ENCODE measurements at places on chromosomes 3 and 15. TPM values are rescaled to one million over a fixed set of nuclear protein-coding genes. Genes with fewer than 3 reads are reported as not detected.
A peak's percentile ranks its signal among the peaks of the same experiment; 100 is the strongest.

ISL2 gene
- polyA plus RNA-seq = not detected

DNA sequence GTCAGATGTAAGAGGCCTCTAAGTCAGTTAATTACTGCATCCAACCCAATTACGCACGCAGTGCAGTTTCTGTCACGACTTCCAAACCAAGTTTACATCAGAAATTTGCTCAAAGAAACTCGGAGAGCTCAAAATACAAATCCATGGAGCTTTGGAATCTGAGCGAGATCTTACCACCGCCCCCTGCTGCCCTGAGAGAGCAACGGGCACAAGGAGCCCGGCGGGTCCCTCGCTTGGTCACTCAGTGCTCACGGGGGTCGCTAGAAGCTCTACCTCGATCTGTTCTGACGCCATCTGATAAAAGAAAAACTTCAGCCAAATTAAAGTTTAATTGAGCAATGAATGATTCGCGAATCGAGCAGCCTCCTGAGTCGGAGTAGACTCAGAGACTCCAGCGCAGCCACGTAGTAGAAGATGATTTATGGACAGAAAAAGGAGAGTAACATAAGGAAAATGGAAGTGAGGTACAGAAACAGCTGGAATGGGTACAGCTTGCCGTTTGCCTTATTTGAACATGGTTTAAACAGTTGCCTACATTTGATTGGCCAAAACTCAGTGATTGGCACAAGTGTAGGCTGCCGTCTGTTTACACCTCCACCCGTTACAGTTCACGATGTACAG is 232.7 kb upstream of the ATP10A start:
- DNase-seq = no peak
- no peak overlapping the region for H3K27ac ChIP-seq
- no peak overlapping the region for H3K4me3 ChIP-seq
- no peaks in the 10 kb centered on the region for H3K27me3 ChIP-seq
- no peaks in the 10 kb centered on the region for H3K36me3 ChIP-seq

PRR20G gene
- not detected for polyA plus RNA-seq

DNA sequence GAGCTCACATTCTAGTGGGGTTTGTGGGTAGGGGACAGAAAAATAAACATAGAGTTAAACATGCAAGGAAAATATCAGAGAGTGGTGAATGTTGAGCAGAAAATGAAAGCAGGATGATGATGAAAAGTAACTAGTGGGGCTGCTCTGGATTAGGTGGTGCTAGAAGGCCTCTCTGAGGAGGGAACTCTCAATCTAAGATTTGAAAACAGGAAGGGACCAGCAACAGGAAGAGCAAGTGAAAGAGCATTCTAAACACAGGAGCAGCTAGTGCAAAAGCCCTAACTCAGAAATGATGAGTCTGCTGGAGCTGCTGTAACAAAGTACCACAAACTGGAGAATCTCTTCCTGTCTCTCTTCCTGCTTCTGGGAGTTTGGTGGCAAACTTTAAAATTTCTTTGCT is 468.6 kb upstream of the AGTR1 start:
- H3K27ac ChIP-seq = no peak overlapping the region
- H3K36me3 ChIP-seq = no peaks in the 10 kb centered on the region
- no peak overlapping the region for H3K4me3 ChIP-seq
- no peaks in the 10 kb centered on the region for H3K27me3 ChIP-seq

DNA sequence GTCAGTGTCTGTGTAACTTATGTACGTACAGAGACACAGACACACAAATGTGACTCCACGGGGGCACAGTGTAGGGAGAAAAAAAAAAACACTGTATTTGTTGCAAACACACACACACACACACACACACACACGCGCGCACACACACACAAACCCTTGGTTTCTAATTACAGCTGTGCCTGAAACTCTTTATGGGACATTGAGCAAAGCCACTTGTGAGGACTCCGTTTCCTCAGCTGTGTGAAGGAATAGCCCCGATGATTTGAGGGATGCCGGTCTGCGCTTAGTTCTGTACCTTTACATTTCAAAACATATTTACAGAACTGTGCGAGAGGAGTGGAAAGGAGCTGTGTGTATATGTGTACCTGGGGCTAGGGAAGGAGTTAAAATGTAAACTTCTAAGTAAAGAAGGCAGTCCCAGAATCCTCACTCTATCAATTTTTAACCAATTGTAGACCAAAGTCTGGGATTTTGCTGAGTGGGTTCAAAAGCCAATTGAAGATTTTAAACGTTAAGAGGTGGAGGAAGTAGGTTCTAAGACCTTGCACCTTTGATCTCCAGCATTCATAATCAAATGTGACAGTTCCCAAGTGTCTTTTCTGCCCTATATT is 5.3 kb upstream of the BCL6 start:
- H3K36me3 ChIP-seq = no peaks in the 10 kb centered on the region
- no peaks in the 10 kb centered on the region for H3K27me3 ChIP-seq
- H3K27ac ChIP-seq = no peak overlapping the region
- peaks cover 6% of the 10 kb centered on the region for H3K4me1 ChIP-seq
- no peak for DNase-seq

ST6GAL1 gene
- 11.8 TPM for polyA plus RNA-seq

FOXL2 gene
- not detected for polyA plus RNA-seq

DNA sequence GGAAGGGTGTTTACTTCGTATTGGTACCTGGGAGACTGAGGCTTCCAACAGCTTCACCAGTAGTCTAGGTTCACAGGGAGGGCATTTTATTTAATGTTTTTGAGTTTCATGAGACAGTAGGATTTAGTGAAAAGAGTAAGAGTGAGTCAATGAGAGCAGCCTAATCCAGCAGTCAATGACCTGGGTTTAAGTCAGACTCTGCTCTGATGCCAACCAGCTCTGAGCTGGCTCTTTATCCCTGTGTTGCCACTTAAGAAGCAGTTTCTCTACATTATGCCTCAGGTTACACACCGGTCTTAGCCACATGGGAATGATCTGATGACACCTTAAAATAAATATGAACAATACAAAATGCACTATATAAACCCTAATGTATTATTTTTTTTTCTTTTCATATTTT is 59.4 kb upstream of the KCNMB2 start:
- H3K4me3 ChIP-seq = no peak overlapping the region
- no peak for DNase-seq
- no peaks in the 10 kb centered on the region for H3K4me1 ChIP-seq

MYNN gene
- 10.6 TPM for polyA plus RNA-seq

GRCh38 chr15:56936929-56937328 is 18.5 kb downstream of the TCF12 start:
- no peaks in the 10 kb centered on the region for H3K27me3 ChIP-seq
- H3K27ac ChIP-seq = no peak overlapping the region
- no peak overlapping the region for H3K4me3 ChIP-seq
- H3K4me1 ChIP-seq = peaks cover 2% of the 10 kb centered on the region

MYH15 gene
- 0.05 TPM for polyA plus RNA-seq

SCAANT1 gene
- polyA plus RNA-seq = not detected

GRCh38 chr3:127585813-127586413 is 4.6 kb downstream of the TPRA1 start:
- H3K4me3 ChIP-seq = no peak overlapping the region
- no peaks in the 10 kb centered on the region for H3K27me3 ChIP-seq
- H3K4me1 ChIP-seq = no peaks in the 10 kb centered on the region
- H3K27ac ChIP-seq = no peak overlapping the region
- no peak for DNase-seq

DNA sequence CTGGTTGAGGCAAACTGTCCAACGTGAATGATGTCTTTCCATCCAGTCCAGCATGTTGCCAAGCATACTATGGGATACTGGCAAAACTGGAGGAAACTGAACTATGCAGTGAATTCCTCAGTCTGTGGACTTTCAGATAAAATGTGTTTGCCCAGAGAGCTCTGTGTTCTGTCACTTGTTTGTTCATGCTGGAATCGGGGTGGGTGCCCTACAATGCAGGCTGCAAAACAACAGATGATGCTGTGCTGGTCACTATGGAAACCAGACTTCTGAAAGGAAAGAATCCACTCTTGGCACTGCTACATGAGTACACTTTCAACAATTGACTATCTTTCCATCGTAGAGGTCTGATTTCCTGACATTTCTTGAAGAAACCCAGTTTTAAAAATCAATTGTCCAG is 272.5 kb upstream of the ARHGEF26 start:
- H3K27ac ChIP-seq = no peak overlapping the region
- no peak overlapping the region for H3K4me3 ChIP-seq
- H3K4me1 ChIP-seq = no peaks in the 10 kb centered on the region

DNA sequence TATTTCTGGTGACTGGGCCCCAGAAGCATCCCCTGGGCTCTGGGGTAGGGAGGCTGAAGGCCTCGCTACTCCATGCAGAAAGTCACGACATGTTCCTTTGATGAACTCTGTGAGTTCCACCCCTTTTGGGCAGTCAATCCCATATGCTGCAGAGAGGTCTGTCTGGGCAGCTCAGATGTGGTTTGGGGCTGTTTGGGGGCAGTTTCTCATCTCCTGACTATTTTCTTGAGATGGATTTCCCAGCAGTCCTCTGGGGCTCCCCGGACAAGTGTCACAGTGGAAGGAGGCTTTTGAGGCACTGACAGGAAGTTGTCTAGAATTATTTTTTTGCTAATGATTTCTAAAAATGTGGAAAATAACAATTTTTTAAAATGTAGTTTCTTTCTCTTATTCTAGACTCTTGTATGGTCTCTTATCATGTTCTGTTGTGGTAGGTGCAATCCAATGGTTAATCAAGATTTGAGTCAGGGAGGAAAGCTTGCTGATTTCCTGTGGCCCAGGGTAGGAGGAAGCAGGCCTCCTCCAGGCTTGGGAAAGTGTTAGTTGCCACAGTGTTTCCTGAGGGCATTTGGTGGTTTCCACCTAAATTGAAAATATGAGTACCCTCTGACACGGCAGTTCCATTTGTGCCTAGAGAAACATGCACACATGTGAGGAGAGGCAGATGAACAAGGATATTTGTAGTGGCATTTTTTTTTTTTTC is 19.9 kb upstream of the TATDN2 start:
- no peaks in the 10 kb centered on the region for H3K27me3 ChIP-seq
- no peak overlapping the region for H3K27ac ChIP-seq
- H3K4me1 ChIP-seq = no peaks in the 10 kb centered on the region
- no peak for DNase-seq
- H3K36me3 ChIP-seq = no peaks in the 10 kb centered on the region

DNA sequence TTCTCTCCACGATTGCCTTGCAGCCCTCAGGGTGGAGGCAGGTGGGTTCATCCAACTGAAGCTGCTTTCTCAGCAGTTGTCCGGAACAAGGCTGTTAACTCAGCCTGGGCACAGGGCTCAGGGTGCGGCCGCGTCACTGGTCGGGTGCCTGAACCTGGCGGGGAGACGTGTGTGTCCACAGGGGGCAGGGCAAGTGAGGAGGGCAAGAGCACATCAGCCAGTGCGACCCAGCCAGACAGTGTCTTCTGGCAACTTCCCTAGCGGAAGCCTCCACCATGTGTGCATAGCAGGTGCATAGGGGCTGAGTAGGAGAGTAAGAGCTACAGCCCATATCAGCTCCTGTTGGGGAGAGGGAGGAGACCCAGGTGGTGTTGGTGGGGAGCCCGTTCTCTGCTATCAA is 150.4 kb upstream of the THRB start:
- no peak overlapping the region for H3K4me3 ChIP-seq
- no peak for DNase-seq
- no peaks in the 10 kb centered on the region for H3K4me1 ChIP-seq
- no peak overlapping the region for H3K27ac ChIP-seq

DNA sequence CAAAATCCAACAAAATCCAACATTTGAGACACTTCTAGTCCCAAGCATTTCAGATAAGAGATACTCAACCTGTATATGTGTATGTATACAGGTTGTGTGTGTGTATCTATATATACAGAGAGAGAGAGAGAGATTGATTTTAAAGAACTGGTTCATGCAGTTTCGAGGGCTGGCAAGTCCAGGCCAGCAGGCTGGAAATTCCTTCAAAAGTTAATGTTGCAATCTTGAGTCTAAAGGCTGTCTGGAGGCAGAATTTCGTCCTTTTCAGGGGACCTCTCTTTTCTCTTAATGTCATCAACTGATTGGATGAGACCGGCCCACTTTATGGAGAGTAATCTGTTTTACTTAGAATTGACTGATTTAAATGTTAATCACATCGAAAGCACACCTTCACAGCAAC is 199.6 kb upstream of the IL12A start:
- no peaks in the 10 kb centered on the region for H3K27me3 ChIP-seq
- DNase-seq = no peak
- no peaks in the 10 kb centered on the region for H3K36me3 ChIP-seq
- H3K4me3 ChIP-seq = no peak overlapping the region
- no peak overlapping the region for H3K27ac ChIP-seq
- H3K4me1 ChIP-seq = peaks cover 24% of the 10 kb centered on the region

- H3K4me3 ChIP-seq = no peak overlapping the region
- no peak overlapping the region for H3K27ac ChIP-seq
- H3K27me3 ChIP-seq = no peaks in the 10 kb centered on the region
- no peaks in the 10 kb centered on the region for H3K4me1 ChIP-seq
- H3K36me3 ChIP-seq = no peaks in the 10 kb centered on the region
Observed at GRCh38 chr15:43859546-43859945, 32.7 kb downstream of the WDR76 start.

MB21D2 gene
- 5.3 TPM for polyA plus RNA-seq

DNA sequence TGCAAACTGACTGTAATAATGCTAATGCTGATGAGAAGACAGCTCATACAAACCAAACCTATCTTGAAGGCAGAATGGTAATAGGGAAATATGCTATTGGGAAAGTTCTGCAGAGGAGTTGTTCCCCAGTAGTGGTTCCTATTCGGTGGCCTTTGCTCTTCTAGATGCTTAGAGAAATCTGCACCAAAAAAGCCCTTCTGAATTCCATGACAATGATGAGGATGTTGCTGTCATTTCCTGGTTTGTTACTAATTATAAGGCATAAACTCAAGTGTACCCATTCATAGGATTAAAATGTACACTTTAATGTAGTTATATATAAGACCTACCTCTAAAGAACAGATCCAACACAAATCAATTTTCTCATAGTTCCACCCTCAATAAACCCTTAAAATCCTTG is 30.1 kb downstream of the TOMM70 start:
- H3K4me3 ChIP-seq = no peak overlapping the region
- no peaks in the 10 kb centered on the region for H3K36me3 ChIP-seq
- H3K27ac ChIP-seq = no peak overlapping the region
- H3K27me3 ChIP-seq = no peaks in the 10 kb centered on the region
- DNase-seq = no peak
- peaks cover 2% of the 10 kb centered on the region for H3K4me1 ChIP-seq

GRCh38 chr3:108475220-108475782 is 35.1 kb downstream of the MYH15 start:
- H3K4me1 ChIP-seq = no peaks in the 10 kb centered on the region
- H3K4me3 ChIP-seq = no peak overlapping the region
- no peaks in the 10 kb centered on the region for H3K36me3 ChIP-seq
- no peaks in the 10 kb centered on the region for H3K27me3 ChIP-seq
- no peak for DNase-seq
- H3K27ac ChIP-seq = no peak overlapping the region

- H3K4me1 ChIP-seq = no peaks in the 10 kb centered on the region
- no peaks in the 10 kb centered on the region for H3K36me3 ChIP-seq
- H3K4me3 ChIP-seq = no peak overlapping the region
- H3K27me3 ChIP-seq = no peaks in the 10 kb centered on the region
- DNase-seq = peak; percentile 38
- H3K27ac ChIP-seq = no peak overlapping the region
Observed at GRCh38 chr3:126952983-126953660, 29.8 kb upstream of the PLXNA1 start.

MEF2A gene
- 27.2 TPM for polyA plus RNA-seq

All from aorta (tissue), 5 donors.